ENCODE measurements at places on chromosomes 7 and 10.
A peak's percentile ranks its signal among the peaks of the same experiment; 100 is the strongest.

- DNase-seq: no peak
Measured at GRCh38 chr7:77348371-77348813, 67.8 kb downstream of the GSAP start.

DNA sequence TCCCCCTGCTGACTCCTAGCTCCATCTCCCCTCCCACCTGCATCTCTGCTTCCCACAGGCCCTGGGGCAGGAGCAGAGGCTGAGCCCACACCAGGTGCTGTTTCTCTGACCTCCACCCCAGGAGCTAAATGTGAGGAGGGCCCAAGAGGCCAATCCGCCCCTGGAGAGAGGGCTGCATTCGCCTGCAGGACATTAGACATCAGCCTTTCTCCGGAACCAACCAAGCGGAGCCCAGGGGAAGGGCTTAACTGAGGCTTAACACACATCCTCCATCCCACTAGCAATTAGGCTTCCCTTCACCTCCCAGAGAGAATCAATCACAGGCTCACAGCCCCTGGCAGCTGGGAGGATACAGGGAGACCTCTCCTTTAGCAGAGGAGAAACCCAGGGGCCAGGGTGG, 50.5 kb downstream of the SH3PXD2A start:
- DNase-seq: no peak

DNA sequence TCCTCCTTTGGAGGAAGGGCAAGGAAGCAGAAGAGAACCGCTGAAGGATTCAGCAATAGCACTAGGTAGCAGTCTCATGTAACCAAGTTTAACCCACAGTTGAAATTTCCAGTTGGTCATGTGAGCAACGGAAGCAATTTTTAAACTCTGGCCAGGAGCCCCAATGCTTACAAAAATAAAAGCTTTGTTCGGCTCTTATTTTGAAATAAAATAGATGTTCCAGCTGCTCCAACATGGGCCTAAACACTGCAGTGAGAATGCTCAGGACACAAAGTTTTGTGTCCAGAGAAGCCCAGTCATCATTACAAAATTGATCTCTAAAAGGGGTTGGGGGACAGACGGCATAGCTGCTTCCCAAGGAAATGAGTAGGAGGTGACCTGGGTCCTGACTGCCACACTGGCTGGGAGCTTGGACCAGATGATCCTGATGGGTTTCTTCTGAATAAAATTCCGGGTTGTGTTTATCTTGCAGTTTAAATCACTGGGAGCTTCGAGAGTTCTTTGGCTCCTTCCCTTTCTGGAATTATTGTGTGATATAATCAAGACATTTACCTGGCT, 452 bp upstream of the TMEM140 start:
- peak; percentile 19 for DNase-seq

- DNase-seq: no peak
Measured at GRCh38 chr7:3953946-3954345, 652.9 kb downstream of the SDK1 start.

DNA sequence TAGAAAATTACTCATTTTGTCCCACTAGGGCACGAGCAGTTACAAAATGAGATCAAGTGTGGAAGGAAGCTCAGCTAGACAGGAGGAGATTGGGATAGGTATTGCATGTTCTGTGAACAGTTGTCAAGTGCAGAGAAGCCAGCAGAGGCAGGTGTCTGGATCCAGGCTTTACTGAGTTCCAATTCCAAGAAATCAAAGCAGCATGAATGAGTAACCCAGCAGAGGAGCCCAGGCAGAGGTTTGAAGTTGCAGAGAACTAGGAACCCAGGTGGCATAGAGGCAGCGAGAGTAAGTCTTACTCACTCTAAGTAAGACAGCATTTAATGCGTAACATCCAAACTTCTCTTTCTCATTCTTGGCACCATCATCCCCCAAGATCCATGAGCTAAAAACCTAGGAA, 11.8 kb downstream of the MRC1 start:
- no peak for DNase-seq

DNA sequence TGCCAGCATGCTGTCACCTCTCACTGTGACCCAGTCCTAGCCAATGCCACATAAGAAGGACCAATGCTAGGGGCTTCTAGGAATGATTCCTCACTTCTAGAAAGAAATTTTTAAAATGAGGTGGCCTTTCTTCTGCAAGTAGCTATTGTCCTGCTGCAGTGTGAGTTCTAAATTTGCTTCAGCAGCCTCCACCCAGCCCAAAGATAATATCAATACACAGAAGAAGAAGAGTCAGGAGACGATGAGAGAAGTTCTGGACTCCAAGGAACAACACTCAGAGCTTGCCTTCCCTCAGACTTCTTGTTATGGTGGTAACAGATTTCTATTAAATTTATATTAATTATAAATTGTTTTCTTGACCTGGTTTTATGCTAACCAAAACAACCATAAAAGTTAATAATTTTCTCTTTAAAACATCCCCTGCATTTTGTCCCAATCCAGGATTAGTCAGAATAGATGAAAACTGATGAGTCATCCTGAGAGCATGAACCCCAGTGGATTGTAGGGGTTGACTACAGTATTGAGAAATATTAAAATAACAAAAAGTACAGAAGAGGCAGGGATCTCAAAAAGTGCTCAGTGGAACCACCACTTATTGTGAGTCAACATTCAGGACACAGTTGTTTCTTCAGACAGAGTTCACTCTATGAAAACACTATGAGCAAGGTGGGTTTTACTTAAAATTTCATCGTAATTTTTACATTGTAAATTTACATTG, 29.6 kb upstream of the AKR1C2 start:
- DNase-seq: no peak

GRCh38 chr7:100433276-100433591, 3.1 kb downstream of the PPP1R35 start:
- no peak for DNase-seq

GRCh38 chr7:73817121-73817520, 13.7 kb upstream of the CLDN4 start:
- peak; percentile 5 for DNase-seq

GRCh38 chr7:138666385-138666784, 34.8 kb downstream of the SVOPL start:
- no peak for DNase-seq

- peak; percentile 78 for DNase-seq
Measured at GRCh38 chr7:102279537-102280400, 6.9 kb upstream of the SH2B2 start.

GRCh38 chr10:12940791-12941190, 60.7 kb downstream of the CCDC3 start:
- DNase-seq: no peak

DNA sequence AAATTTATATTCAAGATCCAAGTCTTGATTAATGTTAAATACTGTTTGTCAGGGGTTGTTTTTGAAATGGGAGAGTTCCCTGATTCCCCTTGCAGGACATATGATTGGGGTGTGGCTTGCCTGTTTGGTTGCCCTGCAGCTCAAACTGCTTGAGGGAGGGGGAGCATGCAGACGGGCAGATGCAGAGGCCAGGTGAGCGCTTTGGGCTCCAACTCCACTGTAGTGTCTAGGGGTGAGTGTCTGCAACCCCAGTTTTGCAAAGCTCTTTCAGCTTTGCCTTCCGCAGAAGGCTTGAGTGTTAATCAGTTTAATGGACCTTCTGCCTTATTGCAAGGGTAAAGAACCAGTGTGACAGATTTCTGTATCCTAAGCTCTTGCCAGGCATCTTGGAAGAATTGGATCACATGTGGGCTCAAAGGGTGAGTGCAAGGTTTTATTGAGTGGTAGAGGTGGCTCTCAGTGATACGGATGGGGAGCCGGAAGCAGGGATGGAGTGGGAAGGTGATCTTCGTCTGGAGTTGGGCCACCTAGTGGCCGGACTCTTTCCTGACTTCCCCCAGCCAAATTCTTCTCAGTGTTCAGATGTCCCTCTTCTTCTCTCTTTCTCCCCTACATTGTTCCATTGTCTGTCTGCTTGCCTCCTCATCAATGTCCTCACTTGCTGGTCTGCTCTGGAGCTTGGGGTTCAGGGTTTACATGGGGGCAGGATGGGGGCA, 479.7 kb downstream of the ATRNL1 start:
- DNase-seq: no peak

DNA sequence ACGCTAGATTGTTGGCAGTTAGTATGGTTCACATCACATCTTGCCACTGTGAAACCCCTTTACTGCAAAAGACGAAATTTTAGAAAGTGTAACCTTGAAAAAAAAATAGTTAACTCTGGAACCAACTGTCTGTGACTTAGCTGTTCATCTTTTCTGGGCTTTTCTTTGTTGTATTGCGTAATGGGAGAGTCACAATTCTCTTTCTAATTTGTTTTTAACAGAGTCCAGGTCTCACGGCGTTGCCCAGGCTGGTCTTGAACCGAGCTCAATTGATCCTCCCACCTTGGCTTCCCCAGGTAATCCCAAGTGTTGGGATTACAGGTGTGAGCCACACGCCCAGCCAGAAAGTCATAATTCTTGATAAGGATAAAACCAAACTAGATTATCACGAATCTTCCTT, 14.5 kb downstream of the UBE3C start:
- DNase-seq: no peak

- no peak for DNase-seq
Measured at GRCh38 chr10:55397777-55398496, 596.9 kb upstream of the PCDH15 start.

DNA sequence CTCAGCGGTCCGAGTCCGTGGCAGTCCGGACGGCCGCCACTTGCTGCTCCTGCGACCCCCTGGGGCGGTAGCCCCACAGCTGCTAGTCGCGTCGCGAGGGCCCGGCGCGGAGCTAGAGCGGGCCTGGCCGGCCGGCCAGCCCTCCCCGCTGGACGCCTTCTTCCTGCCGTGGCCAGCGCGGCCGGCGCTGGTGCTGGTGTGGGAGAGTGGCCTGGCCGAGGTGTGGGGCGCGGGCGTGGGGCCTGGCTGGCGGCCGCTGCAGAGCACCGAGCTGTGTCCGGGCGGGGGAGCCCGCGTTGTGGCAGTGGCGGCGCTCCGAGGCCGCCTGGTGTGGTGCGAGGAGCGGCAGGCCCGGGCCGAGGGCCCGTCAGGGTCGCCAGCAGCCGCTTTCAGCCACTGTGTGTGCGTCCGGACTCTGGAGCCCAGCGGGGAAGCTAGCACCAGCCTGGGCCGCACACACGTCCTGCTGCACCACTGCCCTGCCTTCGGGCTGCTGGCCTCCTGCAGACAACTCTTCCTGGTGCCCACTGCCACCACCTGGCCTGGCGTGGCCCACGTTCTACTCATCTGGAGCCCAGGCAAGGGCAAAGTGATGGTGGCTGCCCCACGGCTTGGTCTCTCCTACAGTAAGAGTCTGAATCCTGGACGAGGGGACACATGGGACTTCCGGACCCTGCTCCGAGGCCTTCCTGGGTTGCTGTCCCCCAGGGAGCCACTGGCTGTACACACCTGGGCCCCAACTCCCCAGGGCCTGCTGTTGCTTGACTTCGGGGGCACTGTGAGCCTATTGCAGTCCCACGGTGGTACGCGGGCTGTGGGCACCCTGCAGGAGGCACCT, 631 bp downstream of the HPS6 start:
- DNase-seq: peak; percentile 73

DNA sequence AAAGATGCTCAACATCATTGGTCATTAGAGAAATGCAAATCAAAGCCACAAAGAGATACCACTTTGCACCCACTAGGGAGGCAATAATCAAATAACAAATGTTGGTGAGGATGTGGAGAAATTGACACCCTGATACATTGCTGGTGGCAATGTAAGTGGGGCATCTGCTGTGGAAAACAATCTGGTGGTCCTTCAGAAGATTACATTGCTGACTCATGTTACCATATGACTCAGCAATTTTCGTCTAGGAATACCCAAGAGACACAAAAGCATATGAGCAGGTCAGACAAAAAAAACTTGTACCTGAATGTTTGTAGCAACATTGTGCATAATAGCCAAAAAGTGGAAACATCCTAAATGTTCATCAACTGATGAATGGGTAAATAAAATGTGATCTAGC, 4.9 kb upstream of the CLDN3 start:
- DNase-seq: no peak

DNA sequence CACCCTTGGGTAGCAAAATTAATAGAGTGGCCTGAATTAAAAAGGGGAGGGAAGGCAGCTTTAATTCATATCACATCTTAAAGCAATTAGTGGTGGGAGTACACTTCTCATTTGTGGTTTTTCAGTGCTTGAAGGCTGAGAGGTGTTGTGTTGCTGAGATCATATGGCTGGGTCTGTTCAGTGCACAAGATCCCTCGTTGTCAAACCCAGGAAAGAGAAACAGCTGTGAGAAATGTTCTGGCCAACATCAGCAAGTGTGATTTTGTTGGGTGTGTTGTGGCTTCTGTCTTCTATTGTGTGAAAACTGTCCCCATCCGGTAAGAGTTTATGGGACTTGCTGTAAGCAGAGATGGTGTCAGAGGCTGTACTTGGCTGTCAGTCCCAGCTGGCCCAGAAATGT, 197.9 kb upstream of the BMPER start:
- no peak for DNase-seq

DNA sequence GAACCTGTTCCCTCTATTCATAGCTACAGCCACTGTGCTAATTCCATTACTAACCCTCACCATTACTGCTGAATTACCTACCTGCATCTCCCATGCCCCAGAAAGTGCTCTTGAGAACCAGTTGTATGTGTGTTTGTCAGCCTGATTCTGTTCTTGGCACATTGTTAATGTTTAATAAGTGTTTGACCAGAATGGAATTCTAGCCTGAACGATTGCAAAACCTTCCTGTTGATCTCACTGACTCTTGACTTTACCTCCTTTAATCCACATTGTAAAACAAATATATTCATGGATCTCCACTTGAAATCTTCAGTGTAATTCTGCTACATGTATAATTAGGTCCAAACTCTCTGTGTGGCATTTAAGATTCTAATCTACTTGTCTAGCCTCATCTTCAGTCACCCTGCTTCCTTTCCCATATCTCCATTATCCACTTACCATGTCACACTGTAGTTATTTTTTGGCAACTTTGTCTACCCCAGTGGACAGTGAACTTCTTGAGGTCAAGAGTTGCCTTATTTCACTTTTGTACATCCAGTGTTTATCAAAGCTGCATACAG, 4.9 kb downstream of the ZNF277 start:
- DNase-seq: no peak

- DNase-seq: peak; percentile 40
Measured at GRCh38 chr10:69407621-69408301, 9.0 kb downstream of the TACR2 start.

DNA sequence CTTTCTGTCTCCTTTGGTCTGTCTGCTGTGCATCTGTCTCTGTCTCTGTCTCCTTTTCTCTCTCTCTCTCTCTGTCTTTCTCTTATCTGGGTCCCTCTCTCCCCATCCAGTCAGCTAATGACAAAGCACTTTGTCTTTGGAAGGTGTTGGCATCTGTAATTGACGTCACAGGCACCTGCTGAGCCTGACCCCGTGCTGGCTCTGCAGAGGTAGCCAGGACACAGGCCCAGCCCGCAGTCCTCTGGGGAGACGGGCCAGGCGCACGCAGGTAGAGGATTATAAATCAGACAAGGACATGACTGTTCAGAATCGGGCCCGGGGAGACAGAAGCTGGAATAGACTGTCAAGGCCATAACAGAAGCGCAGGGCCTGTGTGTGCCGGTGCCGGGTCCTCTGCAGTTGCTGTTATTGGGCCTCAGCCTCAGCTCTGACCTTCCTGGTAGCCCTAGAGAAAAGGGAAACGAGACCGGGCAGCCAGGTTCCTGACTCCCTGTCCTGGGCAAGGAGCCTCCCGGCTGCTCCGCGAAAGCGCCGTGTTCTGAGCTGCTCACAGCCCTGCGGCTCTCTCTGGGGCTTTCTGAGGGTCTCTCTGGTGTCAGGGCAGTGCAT, 10.7 kb upstream of the PSMG3 start:
- no peak for DNase-seq

All from pancreas (tissue), 10 donors.